ENCODE measurements at places on chromosomes 12 and 14.

DNA sequence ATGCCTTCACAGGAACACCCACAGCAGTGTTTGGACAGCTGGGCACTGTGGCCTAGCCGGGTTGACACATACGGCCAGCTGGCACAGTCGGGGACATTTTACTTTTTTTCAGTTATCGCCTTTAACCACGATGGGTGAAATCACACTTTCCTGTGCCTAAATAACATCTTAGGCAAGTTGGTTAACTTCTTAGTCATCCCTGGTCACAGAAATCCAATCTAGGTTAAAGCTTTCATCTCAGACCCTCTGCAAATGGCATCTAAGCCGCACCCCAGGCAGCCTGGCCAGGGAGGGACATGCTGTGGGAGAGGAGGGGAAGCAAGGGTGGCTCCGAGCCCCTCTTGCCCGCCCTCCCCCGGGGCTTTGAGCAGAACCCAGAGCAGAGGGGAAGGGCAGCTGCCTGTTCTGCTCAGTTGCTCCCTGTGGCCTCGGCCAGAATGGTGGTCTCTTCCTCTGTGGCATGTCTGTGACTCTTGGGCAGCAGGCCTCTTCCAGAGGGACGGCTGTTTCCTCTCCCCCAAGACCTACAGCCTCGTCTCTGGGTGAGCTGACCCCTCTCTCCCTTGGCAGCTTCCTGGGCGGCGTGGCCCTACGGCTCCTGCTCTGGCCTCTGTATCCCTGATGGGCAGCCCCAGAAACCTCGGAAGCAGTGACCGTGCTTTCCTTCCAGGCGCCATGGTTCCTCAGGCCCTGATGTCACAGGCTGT is 85.4 kb upstream of the DYNC1H1 start:
- DNase-seq = no peak

GRCh38 chr14:64474041-64474440 is 8.7 kb downstream of the AKAP5 start:
- DNase-seq = no peak

DNA sequence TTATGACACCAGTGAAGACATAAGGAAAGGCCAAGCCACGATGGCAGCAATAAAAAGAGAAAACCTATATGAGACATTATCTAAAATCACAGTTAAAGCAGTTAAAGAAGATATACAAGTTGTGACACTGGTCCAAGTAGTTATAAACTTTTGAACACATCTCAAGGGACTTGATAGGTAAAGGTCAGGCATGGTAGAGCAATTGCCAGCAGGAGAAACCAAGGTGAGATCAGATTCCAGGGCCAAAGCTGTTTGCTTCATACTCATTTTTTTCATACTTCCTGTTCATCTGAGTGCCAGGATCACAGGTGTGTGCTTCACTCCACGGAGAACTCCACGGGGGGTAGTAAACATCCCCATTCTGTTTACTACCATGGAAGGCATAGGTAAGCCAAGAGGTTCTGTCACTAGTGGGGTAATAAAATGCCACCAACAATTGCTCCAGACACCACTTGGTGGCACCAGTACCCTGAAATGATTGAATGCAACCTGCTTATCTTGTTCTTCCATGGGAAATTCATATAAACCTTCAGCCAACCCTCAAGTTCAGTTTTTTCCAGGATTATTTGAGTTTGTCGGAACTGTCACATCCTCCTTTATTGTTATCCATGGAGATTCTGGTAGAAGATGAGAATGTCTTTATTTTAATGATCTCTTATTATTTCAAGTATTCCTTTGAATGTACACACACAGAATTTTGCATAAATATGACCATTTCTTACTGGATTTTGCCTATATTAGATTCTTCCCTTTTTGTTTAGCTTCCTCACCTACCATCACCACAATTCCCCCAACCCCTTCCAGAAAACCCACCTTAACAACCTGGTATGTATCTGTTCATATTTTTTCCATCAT is 59.2 kb upstream of the TSPAN8 start:
- no peak for DNase-seq

GRCh38 chr12:74105434-74105833 is 432.2 kb upstream of the ATXN7L3B start:
- DNase-seq = no peak

DNA sequence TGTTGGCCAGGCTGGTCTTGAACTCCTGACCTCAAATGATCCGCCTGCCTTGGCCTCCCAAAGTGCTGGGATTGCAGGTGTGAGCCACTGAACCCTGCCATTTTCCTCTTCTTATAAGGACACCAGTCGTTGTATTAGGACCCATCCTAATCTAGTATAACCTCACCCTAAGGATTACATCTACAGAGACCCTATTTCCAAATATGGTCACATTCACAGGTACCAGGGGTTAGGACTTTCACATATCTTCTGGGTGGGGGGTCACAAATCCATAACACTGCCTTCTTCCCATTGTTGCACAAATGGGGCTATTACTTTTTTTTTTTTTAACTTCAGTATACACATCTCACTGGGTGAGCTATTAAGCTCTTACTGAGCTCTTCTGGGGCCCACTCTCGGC is 38.6 kb downstream of the ARF6 start:
- no peak for DNase-seq

GRCh38 chr12:13026286-13026685 is 17.9 kb upstream of the FAM234B start:
- DNase-seq = no peak

Measured in effector CD4-positive, alpha-beta T cell (primary cell).